Astrocyte of the cerebellum (primary cell): ENCODE measurements at places on chromosomes 13 and 19.

- DNase-seq, result no peak
Observed at GRCh38 chr13:27309967-27310598, 39.5 kb downstream of the RASL11A start.

GRCh38 chr13:75440100-75440499, 41.9 kb downstream of the TBC1D4 start:
- no peak for DNase-seq

GRCh38 chr13:66212511-66212910, 1017.6 kb downstream of the PCDH9 start:
- no peak for DNase-seq

- DNase-seq, result no peak
Observed at GRCh38 chr13:91739751-91740150, 341.3 kb downstream of the GPC5 start.

- no peak for DNase-seq
Observed at GRCh38 chr19:58440556-58440955, 603 bp upstream of the ZNF132 start.

- no peak for DNase-seq
Observed at GRCh38 chr13:51342706-51343105, 3.2 kb downstream of the SERPINE3 start.

- DNase-seq, result no peak
Observed at GRCh38 chr13:61258185-61258584, 157.5 kb downstream of the PCDH20 start.

GRCh38 chr13:33185853-33186252, 99.7 kb downstream of the STARD13 start:
- no peak for DNase-seq

- no peak for DNase-seq
Observed at GRCh38 chr19:41095703-41096102, 7.5 kb downstream of the CYP2A13 start.

DNA sequence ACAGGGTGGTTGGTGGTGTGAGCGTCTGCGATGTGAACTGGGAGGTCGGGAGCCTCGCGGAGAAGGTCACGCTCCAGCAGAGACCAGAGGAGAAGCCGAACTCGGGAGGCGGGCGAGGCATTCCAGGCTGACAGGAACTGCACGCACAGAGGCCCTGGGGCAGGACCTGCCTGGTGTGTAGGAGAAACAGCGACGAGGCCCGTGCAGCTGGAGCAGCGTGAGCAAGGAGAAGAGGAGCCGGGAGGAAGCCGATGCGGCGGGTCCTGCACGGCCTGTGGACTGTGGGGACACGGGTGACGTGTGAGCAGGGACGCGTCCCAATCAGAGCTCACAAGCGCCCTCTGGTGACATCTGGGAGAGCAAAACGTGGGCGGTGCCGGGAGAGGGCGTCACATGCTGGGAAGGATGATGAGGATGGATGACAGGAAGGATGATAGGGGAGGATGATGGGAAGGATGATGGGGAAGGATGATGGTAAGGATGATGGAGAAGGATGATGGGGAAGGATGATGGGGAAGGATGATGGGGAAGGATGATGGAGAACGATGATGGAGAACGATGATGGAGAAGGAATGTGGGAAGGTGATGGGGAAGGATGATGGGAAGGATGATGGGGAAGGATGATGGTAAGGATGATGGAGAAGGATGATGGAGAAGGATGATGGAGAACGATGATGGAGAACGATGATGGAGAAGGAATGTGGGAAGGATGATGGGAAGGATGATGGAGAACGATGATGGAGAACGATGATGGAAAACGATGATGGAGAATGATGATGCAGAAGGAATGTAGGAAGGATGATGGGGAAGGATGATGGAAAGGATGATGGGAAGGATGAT, 16.1 kb upstream of the MADCAM1 start:
- DNase-seq, result no peak

DNA sequence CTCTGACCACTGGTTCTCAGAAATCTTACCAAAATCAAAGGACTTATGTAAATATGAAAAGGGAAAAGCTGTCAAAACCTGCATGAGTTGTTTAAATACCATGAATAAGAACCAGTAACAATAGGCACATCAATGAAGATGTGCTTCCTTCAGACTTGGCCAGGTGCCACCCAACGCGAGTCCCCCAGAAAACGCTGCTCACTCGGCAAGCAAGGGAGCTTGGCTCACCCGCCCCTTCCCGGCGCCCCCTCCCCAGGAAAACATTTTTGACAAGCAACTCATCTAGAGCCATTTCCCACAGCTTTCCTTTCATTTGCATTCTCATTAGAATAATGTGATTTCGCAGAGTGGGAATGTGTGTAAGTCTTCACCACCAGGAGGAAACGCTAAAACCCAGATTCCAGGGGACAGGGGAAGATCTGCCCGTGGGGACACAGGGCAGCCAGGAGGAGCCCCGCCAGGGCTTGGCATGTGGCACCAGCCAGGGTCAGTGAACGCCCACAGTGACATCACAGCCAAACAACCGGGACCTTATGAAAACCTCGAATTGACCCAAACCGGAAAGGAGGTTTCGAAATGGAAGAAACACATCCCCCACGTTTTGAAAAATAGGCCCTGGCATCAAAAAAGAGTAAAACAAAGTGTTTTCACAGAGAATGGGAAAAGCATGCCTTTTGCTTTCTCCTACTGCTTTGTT, 366.2 kb upstream of the TSHZ3 start:
- no peak for DNase-seq

GRCh38 chr19:12194827-12195731, 32.2 kb downstream of the ZNF136 start:
- DNase-seq, result peak; percentile 24

DNA sequence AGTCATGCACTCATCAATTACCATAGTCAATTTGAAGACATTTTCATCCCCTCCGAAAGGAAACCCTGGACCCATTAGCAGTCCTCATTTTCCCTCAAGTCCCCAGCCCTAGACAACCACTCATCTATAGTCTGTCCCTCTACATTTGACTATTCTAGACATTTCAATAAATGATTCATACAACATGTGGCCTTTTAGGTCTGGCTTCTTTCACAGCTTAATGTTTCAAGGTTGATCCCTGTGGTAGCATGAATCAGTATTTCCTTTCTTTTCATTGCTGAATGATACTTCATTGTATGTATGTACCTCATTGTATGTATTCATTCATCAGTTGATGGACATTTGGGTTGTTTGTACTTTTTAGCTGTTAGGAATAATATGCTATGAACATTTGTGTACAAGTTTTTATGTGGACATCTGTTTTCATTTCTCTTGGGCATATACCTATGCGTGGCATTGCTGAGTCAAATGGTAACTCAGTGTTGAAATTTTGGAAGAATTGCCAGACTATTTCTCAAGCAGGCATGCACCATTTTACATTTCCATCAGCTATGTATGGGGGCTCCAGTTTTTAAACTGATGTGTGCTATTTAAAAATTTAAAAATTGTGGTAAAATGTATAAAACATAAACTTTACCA, 18.4 kb downstream of the SPATA13 start:
- no peak for DNase-seq

- DNase-seq, result no peak
Observed at GRCh38 chr19:55141696-55142095, 7.3 kb downstream of the TNNT1 start.

DNA sequence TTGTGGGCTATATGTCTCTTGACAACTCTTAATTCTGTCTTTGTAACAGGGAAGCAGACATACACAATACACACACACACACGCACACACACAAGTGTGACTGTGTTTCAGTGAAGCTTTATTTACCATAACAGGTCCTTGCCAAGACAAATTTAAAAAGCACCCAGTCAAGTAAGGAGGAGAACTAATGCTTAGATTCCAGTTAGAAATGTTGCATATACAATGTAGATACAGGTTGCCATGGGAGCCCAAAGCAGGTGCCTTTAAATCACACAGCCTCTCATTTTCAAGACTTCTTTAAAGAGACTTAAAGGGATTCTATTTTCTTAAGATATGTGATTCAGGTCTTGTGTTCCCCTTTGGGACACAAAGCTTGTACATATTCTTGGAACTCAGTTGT, 1551.9 kb downstream of the EFNB2 start:
- DNase-seq, result no peak

- DNase-seq, result no peak
Observed at GRCh38 chr19:982567-983170, 1.5 kb upstream of the WDR18 start.

GRCh38 chr13:110634558-110634957, 19.2 kb downstream of the NAXD start:
- DNase-seq, result peak; percentile 54

DNA sequence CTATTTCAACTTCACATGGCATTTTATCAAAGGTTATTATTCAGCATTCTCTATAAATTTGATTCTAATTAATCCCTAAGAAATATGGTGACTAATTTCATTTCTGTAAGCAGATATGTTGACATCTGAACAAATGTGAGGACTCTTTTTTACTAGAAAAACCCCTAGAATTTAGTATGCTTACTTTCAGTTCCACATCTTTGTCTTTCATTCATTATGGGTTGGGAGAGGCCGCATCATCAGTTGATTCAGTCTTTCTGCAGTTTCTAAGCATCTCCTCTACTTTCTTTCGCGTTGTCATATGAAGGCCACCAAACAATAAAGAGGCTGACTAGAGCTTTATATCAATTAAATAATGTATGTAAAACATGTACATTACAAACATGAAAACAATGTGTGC, 55.4 kb upstream of the MTIF3 start:
- DNase-seq, result no peak

DNA sequence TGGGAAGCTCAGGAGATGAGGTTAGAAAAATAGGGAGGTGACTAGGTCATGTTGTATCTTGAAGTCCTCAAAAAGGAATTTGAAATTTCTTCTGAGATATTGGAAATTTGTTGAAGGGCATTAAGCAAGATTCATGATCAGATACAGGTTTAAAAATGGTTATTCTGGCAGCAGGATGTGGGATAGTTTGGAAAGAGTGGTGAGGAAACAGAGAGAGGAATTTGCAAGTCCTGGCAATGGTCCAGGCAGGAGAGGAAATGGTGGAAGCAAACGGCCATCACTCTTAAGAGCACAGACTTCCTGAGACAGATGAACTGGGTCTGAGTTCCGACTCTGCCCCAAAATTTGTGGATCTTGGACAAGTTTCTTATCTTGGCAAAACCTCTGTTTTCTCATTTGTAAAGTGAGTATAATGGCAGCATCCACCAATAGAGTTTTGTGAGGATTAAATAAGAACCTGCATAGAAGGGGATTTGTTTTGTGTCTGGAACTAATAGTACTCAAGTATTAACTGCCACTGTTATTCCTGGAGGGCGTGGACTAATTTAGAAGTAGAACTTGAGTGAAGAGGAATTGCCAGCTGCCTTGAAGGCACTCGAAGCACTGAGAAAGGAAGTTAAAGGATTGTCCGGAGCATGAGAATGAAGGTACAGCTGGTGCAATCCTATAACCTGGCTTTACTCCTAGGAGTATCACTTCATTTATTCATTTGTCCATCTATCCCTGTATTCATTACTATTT, 99.6 kb downstream of the CCNA1 start:
- no peak for DNase-seq

DNA sequence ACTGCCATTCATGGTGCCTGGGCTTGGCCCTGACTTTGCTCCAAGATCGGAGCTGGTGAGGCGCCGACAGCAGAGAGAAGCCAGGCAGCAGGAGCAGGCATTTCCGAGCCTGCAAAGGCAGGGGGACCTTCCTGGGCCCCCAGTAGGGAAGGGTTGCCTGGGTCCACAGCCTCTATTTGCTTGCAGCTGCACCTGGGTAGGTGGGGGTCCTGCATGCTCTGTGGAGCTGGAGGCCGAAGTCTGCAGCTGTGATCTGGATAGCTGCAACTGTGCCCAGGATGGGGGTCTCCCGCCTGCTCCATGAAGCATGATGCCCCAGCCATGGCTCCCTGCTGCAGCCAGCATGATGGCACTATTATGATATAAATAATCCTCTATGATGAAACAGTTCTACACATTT, 2144.2 kb downstream of the PCDH9 start:
- no peak for DNase-seq

DNA sequence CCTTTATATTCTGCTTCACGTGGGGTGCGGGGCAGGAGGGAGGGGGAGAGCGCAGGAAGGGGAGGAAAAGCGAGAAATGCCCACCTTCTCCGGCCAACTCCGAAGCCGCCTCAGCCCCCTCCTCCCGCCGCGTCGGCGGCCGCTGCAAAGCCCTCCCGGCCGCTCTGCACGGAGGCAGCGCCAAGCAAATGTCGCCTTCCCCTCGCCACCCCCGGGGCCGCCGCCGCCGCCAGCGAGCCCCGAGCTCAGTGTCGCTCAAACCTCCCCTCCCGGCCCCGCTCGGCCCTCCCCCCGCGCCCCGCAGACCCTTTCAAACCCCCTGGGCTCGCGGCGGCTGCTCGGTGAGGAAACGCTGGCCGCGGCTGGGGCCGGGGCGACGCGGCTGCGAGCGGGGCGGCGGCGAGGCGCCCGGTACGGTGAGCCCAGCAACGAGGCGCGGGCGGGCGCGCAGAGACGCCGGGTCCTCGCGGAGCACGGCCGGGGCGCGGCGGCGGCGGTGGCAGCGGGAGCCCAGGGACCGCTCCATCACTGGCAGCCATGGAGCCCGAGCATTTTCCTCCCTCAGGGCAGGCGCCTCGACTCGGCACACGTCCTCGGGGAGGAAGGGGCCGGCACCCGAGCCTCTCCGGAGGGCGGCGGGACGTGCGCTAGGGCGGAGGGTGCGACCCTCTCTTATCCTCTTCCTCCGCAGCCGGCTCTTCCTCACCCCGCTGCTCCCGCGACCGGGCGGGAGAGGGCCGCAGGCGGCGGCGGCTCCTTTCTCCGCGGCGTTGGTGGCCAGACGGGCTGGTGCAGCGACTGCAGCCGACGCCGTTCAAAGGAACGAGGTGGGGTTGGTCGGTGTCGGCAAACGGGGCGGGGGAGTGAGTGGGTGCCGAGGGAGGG, 463 bp upstream of the TSC22D1 start:
- DNase-seq, result no peak

DNA sequence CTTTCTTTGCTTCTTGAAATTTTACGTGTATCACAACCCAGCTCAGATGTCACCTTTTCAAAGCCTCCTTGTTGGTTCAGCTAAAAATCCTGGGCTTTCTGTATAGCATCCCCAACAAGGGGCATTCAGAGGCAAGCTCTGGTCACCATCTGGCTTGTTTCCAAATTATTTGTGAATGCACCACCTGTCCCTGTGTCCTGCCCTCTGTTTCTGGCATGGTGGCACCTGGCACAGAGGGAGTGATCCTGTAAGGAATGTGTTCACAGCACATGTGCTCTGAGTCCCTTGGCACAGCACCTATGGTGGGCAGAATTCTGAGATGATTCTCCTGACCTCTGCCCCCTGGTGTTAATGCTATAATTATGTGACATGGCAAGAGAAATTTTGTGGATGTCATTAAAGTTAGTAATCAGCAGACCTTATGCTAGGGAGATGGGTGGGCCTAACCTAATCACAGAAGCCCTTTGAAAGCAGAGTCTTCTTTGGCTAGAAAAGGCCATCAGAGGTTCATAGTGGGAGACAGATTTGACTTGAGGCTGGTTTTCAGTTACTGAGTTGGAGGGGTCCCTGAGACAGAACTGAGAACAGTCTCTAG, 76.3 kb downstream of the ZNF429 start:
- no peak for DNase-seq

GRCh38 chr13:91747186-91747585, 348.8 kb downstream of the GPC5 start:
- no peak for DNase-seq

GRCh38 chr13:79722885-79723445, 242.0 kb downstream of the NDFIP2 start:
- DNase-seq, result no peak
